ENCODE measurements at places on chromosomes 13 and 19.

- DNase-seq = no peak
These were observed 189.0 kb downstream of the LMO7 start for GRCh38 chr13:75825161-75825560.

GRCh38 chr13:50934735-50935435, 25.3 kb downstream of the RNASEH2B start:
- DNase-seq = no peak

- no peak for DNase-seq
These were observed 18.4 kb downstream of the LTBP4 start for GRCh38 chr19:40619333-40620160.

DNA sequence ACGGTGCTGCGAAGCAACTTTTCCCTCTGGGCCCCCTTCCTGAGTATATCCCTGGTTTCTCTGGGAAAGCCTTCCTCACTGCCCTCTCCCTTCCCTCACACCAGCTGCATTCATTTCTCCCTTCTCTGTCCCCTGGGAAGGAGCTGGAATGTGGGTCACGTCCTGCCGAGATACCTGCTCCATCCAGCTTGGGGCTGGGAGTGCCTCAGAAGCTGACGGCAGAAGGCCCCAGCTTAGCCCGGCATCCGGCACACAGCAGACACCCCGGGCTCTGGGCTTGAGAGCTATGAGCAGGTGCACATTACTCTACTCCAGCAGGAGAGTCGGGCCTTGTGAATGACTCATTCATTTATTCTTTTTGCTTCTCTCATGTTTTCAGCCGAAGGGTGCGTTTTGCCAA, 170.6 kb downstream of the TEX29 start:
- DNase-seq = no peak

DNA sequence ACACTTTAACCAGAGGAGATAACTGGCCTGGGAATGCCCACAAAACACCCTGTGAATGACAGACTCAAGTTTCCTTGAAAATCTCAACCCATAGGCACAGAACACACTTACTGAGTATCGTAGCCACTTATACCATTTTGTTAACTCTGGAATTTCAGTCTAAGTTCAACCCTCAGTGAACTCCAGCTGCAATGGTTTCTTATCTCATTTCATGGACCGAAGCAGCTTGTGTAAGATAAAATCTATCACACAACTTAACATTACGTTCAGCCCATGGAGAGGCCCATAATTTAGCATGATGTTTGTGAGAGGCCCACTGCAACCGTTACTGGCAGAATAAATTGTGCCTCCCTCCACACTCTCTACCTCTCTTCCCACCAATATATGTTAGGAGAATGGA, 323.0 kb downstream of the DNAJC15 start:
- DNase-seq = no peak

DNA sequence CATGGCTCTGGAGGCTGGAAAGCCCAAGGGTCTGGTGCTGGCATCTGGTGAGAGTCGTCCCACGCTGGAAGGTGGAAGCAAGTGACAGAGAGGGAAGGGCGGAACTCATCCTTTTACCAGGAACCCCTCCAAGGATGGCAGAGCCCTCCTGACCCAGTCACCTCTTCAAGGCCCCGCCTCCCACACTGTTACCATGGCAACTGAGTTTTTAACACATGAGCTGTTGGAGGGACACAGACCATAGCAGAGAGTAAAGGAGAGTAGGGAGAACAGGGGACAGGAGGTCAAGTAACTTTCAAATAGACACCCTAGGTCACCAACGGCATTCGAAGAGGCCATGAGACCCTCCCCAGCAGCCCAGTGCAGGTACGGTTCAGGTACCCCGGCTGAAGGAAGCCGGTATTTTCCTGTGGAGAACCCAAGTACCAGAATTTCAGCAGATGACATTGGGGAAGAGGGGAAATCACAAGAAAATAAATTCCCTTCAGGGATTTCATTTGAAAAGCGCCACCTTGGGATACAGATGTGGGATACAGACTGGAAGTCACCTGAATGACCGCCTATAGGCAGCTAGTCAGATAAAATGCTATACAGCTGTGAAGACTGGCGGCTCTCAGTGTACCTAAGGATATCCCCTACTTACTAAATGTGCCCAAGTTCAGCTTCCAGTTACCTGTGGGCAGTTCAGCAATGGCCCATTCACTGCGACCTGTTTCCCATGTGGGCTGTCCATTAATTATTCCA, 8.0 kb downstream of the IL17D start:
- no peak for DNase-seq

- DNase-seq = no peak
These were observed 977.5 kb upstream of the SPRY2 start for GRCh38 chr13:81318231-81319019.

GRCh38 chr13:53848366-53848961, 819.9 kb downstream of the OLFM4 start:
- DNase-seq = no peak

GRCh38 chr19:41957838-41958366, 1.2 kb downstream of the RABAC1 start:
- DNase-seq = no peak

DNA sequence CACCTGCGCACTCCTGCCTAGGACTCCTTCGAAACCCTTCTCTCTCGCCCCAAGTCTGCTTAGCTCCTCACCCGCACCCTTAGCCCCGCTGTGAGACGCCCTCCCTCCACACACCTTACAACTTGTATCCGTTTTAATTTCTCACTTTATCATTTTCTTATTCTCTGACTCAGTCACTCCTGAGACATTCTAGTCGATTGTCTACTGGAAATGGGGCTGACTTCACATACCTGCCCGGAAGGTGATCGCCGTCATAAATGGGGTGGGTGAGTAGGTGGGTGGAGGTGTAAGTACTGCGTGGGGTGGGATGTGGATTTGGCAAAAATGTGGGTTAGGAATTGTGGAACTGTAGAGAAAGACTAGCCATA, 714 bp downstream of the NDFIP2 start:
- peak; percentile 57 for DNase-seq

- no peak for DNase-seq
These were observed 631.3 kb downstream of the DIAPH3 start for GRCh38 chr13:59532405-59532804.

DNA sequence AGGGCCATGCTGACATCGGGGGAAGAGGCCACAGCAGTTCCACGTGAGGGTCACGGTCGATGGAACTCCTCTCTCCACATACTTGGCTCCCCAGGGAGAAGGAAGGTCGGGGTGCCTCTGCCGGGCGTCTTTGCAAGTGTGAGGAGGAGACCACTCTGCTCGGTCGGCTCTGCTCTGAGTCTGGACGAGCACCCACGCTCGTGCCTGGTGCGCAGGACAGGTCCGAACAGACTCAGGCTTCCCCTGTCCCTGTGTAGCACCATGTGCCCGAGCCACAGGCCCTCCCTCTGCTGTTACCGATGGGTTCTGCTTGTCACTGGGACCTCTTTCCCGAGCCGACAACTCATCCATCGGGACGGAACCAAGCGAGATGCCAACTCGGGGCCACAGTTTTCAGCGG, 35.1 kb downstream of the TMEM255B start:
- DNase-seq = no peak

DNA sequence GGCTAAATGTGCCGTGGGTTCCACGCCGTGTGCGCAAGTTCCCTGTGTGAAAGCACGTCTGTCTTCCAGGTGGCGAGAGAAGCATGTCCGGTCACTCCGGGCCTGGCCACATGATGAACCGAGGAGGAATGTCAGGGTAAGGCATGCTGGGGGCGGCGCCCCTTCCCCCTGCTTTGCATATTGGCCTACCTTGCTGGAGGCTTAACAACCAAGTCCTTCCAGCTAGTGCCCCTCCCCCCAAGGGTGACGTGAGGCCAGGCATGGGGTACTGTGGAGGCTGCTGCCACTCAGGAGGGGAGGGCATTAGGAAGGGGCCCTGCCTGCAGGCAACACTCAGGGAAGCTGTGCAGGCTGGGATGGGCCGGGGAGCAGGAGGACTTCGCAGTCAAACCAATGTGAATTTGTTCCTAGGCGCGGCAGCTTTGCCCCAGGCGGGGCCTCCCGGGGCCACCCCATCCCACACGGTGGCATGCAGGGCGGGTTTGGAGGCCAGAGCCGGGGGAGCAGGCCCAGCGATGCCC, 12.5 kb downstream of the MICOS13 start:
- DNase-seq = no peak

DNA sequence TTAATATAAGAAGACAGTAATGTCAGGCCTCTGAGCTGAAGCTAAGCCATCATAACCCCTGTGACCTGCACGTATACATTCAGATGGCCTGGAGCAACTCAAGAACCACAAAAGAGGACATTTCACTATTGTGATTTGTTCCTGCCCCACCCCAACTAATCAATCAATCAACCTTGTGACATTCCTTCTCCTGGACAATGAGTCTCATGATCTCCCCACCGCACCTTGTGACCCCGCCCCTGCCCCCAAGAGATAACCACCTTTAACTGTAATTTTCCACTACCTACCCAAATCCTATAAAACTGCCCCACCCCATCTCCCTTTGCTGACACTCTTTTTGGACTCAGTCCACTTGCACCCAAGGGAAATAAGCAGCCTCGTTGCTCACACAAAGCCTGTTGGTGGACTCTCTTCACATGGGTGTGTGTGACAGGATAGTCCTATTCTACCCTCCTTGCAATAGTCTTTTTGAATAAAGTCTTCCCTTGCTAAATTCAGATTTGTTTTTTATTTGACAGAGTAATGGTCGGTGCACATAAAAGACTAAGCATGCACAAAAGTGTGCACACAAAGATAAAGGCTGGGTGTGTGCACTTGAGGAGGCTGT, 14.0 kb downstream of the CD70 start:
- no peak for DNase-seq

All from activated CD4-positive, alpha-beta T cell treated with anti-CD3 and anti-CD28 coated beads, Interleukin-2, amount 50 U/mL, for 24 hours (primary cell).